ENCODE measurements at places on chromosomes 3 and 15. TPM values are rescaled to one million over a fixed set of nuclear protein-coding genes. Genes with fewer than 3 reads are reported as not detected.

GRCh38 chr3:172601066-172601832 is 78.0 kb upstream of the TNFSF10 start:
- no peak for DNase-seq

DNA sequence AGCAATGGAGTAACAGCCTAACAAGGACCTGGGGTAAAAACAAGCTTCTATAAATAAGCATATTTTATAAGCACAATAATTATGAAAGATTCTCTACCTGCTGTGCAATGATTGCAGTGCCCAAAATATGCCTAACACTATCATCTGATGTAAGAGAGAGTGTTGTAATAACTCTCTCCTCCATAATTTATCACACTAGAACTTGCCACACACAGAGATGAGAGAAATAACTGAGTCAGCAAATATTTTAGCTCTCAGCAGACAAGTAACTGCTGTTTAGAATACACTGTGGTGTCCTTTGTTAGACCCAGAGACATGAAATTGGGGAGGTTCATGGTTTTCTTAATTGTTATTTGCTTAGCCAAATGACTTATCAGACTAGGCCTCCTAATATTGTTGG is 105.3 kb upstream of the ACP3 start:
- DNase-seq = no peak

- no peak for DNase-seq
These were observed 1.3 kb downstream of the ISL2 start for GRCh38 chr15:76337696-76338485.

LCTL gene
- 0.19 TPM for polyA plus RNA-seq

P2RY12 gene
- 2.8 TPM for polyA plus RNA-seq

GRCh38 chr3:100518983-100519382 is 26.6 kb downstream of the TMEM45A start:
- no peak for DNase-seq

GMNC gene
- polyA plus RNA-seq = 5.3 TPM

DNA sequence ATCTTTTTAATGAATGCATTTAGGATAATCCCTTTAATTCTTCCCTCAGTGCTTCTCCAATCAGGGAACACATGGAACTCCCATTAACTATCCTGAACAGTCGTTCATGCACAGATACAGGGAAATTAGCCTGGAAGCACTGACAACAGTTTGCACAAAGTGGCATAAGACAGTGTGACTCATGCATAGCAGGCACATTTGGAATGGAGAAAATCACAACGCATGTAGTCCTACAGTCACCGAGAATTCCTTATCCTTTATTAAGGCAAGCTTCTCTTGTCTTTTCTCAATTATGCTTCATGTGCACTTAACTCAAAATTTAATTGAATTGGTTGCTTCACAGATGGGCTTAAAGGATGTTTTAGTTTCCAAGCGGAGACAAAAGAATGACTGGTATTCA is 155.0 kb upstream of the CRBN start:
- DNase-seq = no peak

FRMD4B gene
- polyA plus RNA-seq = 39.5 TPM

JAGN1 gene
- polyA plus RNA-seq = 47.9 TPM

IMPG2 gene
- polyA plus RNA-seq = 0.63 TPM

- DNase-seq = no peak
These were observed 310.6 kb upstream of the LRRFIP2 start for GRCh38 chr3:37484884-37485559.

DNA sequence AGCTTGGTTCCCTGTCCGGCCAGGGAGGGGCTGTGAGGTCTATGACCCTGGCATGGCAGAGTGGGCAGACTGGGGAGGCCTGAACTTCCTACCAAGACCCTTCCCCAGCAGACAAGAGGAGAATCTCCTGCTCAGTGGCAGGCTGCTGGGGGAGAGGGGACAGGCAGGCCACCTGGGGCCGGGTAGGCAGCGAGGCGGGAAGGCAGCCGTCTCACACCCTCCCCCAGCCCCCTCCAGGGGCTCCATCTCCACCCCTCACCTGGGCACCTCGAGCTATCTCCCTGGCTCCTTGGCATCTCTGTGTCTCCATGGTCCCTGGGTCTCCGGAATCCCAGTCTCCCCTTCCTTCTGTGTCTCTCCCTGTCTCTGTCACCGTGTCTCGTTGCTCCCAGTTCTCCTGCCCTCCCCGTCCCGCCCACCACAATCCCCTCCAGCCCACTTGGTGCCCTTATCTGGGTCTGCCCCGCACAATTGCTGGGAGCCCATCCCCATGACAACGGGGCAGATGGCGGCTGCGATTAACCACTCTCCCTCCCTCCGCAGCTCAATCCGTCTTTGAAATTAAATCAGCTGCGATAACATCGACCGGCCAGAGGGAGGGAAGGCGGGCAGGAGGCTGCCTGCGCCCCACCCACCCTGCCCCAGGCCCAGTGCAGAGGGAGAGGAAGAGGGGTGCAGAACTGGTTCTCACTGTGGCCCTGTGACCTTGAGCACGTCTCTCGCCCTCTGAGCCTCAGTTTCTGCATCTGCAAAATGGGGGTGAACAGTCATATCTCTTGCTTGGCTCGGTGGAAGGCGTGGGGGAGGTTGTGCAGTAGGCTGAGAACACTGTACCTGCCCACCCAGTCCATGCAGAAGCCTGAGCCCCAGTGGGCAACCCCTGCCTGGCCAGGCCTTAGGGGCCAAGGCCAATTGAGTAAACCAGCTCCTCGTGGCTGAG is 9.6 kb downstream of the DNAJB8 start:
- DNase-seq = no peak

DNA sequence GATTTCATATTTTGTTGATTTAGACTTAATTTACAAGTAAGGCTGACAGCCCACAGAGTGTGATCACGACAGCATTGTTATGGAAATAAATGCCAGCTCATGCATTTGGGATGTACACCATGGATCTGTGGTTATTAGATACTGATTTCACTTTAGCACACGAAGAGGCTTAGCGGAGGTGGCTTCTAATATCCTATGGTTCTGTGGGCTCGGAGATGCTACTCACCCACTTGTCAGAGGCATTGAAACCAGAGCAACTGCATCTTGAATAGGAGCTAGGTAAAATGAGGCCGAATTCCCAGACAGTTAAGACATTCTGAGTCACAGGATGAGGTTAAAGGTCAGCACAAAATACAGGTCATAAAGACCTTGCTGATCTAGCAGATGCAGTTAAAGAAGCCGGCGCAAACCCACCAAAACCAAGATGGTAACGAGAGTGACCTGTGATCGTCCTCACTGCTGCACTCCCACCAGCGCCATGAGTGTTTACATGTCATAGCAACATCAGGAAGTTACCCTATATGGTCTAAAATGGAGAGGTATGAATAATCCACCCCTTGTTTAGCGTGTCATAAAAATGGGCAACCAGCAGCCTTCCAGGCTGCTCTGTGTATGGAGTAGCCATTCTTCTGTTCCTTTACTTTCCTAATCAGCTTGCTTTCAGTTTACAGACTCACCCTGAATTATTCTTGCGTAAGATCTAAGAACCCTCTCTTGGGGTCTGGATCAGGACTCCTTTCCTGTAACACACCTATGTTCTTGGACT is 117.5 kb downstream of the PGPEP1L start:
- no peak for DNase-seq

CLDN11 gene
- polyA plus RNA-seq = 267 TPM

- DNase-seq = no peak
These were observed 535 bp downstream of the MCTP2 start for GRCh38 chr15:94231723-94232468.
